ENCODE measurements at places on chromosomes 12 and 14.

DNA sequence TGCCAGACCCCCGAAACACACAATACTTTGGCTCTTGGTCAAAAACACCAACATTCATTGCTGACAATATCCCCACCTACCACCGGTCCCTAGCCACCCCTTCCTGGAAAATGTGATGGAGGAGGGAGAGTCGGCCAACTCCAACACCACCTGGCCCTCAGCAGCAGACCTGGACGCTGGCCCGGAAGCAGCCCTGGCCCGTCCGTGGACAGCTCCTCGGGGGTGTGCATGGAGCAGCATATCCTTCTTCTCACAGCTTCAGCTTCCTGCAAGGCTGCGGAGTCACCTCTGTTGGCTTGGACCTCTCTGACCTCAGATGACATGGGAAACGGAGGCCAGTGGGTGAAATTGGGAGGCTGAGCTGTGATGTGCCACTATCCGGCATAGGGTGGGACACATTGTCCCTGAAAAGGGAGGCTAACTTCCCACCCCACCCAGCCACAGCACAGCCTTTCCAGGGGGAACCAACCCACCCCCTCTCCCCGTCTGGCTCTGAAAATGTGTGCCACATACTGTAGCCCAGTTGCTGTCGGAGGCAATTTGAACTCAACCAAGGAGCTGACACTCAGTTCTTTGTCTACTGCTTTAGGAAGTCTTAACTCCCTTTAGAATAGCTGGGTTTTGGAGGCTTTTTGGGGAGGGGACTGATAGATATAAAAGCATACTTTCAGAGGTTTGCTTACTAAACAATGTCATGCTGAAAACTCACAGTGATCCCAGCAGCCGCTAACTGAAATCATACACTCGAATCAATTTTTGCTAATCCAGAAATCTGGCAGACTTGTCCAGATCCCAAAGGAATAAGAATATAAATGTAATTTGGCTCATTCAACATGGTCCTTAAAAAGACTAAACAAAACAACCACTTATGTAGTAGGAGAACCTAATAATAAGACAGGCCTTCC, 43.1 kb upstream of the LTA4H start:
- no peak for DNase-seq

DNA sequence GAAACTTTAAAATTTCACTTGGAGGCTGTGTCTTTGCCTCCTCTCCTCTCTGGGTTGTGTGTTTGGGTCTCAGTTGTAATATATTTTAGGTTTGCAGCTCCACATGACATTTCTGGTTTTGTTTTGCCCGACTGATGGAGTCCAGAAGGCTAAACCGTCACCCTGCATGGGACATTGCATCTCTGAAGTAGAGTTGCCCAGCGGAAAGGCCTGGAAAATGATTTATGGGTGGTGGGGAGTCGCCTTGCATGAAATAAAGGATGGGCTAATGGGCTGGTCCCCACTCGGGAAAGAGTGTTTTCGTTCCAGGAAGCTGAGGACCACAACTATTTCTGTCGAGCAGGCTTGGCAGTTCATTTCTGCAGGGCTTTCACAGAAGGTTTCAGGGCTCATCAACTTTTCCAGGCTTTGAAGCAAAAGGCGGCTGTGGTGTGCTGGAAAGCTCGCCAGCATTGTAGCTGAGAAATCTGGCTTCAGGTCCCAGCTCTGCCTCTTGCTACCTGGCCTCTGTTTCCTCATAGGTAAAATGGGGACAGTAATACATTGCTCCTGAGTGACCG, 74.8 kb upstream of the GSC start:
- no peak for DNase-seq

DNA sequence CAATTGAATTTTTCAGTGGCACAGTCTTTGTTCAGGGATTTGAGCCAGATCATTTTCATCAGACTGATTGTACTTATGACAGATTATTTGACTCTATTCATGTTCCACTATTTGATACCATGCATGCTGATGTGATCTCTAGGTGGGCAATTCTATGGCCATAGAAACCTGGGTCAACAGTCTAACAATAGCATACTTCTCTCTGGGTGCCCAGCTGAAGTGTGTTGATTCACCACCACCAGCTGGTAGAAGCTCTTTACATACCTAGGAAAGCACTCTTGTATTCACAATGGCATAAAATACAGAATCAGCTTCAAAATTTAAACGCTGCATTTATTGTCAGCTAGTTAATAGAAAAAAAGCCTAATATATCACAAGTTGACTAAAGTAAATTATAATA, 90.2 kb upstream of the TMTC2 start:
- no peak for DNase-seq

- DNase-seq, result no peak
Measured at GRCh38 chr12:74889563-74890236, 319.9 kb downstream of the KCNC2 start.

DNA sequence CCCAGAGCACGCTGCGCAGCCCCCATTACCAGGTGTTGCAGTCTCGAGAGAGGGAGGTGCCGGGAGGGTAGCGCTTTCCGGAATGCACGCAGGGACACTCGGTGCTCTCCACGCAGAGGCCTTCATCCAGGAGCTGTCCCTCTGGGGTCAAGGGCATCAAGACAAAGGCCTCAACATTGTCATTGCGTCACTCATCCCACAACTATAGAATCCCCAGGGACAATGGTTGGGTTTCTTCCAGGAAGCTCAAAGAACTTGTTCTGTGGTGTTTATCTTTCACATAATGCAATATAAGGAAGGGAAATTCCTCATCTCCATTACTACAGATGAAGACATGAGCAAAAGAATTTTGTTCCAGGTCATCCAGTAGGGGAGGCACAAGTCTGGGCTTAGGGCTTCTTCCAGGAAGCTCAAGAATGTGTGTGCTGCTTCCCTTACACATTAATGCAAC, 52.1 kb downstream of the VWF start:
- DNase-seq, result no peak

DNA sequence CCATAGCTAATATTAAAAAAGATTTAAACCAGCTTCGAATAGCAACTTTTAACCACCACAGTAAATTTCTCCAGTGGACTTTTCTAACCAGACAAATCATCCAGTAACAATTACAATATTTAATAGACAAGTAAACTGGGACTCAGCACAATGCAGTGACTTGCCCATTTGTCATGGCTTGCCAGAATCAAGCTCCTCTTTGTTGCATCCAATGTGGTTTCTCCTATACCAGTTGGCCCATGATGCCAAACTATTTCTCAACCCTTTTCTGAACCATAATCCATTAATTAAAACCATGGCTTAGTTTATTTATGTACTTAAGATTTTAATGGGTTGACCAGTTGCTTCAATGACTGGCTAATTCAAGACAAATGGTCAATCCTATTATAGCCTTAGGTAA, 64.4 kb downstream of the DIO2 start:
- DNase-seq, result no peak

DNA sequence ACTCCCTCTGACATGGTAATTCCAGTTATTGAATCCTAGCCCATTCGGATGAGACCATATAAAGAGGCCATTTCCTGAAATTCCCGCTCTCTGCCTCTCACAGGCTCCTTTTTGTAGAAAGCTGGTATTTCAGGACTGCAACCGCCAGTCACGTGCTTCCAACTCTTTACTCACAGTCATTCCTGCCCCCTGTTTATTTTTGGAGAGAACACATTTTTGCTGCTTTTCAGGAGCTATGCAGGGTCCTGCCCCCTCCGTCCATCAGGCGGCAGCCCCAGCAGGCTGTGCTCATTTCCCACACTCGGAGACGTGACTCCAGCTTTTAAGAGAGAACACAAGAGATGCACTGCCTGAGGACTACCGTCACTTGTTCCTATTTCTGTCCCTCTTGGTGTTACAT, 26.8 kb downstream of the IFT43 start:
- DNase-seq, result no peak
